ENCODE measurements at places on chromosomes 13 and 19.

GRCh38 chr13:107275945-107276614 lies 708.1 kb upstream of the ARGLU1 start:
- no peak for DNase-seq

- DNase-seq: no peak
Measured at GRCh38 chr13:85529218-85529594, 270.0 kb downstream of the SLITRK6 start.

DNA sequence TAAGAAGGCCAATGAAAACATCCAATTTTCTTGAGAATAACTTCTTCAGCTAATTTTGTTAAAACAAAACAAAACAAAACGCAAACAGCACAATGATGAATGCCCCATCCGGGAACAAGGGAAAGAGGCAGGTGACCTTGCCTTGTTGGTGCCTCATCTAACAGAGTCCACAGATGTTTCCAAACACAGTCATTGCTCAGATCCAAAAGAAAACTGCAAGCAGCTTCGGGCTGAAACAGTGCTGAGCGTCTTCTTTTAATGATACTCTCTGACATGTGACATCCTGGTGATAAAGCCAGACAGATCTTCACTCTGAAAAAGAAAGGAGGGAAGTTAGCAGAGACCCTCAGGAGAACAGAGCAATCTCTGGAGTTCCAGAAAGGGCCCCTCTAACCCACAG lies 30.4 kb downstream of the IRS2 start:
- no peak for DNase-seq

DNA sequence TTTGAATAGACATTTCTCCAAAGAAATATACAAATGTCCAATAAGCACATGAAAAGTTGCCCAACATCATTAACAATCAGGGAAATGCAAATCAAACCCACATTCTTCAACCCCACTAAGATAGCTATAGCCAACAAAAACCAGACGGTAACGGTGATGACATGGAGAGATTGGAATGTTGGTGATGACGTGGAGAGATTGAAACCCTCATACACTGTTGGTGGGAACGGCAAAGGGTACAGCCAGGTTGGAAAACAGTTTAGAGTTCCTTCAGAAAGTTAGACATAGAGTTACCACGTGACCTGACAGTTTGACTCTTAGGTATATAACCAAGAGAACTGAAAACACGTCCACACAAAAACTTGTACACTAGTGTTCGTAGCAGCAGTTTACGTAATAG lies 48.1 kb downstream of the TNFRSF19 start:
- no peak for DNase-seq

DNA sequence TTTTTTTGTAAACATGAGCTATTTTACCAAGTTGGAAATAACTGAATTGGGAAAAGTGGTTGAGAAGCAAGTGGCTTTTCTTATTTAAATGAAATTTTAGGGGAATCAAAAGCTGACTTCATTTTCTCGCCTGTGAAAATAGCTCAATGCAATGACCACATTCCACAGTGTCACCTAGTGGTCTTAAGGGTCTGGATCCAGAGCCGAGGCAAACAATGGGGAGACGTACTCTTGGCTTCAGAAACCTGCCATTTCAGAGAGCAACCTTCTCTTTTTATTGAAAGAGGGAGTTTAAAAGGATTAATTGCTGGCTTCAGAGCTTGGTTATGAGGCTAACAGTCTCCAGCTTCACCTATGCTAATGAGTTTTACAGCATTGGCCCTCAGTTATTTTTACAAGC lies 39.7 kb upstream of the RXFP2 start:
- DNase-seq: no peak
